ENCODE measurements at places on chromosomes 1 and 21.
A peak's percentile ranks its signal among the peaks of the same experiment; 100 is the strongest.

DNA sequence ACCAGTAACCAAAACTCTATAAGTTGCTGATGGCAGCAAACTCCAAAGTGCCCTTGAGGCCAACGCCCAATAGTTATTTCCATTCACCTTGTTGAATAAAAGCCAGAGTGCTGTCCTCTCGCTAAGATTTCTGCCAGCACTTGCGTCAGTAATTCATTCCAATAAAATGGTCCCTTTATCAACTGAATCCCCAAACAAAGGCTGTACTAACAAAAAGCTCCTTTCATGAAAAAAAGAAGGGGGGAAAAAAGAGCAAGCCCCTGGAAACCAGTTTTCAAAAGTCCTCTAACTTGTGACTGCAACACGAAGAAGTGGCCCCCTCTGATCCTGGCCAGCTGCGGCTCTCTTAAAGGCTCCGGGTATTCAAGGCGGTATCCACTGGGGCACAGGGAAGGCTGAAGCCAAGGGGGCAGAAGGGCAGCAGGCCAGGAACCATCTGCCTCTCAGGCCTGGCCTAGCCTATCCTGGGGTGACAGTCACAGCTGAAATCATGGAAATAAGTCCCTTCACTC is 55.8 kb upstream of the ZNF326 start:
- H3K4me1 ChIP-seq: peaks cover 4% of the 10 kb centered on the region
- no peak overlapping the region for H3K4me3 ChIP-seq
- H3K27ac ChIP-seq: no peak overlapping the region
- H3K36me3 ChIP-seq: peaks cover 3% of the 10 kb centered on the region
- no peak for DNase-seq

DNA sequence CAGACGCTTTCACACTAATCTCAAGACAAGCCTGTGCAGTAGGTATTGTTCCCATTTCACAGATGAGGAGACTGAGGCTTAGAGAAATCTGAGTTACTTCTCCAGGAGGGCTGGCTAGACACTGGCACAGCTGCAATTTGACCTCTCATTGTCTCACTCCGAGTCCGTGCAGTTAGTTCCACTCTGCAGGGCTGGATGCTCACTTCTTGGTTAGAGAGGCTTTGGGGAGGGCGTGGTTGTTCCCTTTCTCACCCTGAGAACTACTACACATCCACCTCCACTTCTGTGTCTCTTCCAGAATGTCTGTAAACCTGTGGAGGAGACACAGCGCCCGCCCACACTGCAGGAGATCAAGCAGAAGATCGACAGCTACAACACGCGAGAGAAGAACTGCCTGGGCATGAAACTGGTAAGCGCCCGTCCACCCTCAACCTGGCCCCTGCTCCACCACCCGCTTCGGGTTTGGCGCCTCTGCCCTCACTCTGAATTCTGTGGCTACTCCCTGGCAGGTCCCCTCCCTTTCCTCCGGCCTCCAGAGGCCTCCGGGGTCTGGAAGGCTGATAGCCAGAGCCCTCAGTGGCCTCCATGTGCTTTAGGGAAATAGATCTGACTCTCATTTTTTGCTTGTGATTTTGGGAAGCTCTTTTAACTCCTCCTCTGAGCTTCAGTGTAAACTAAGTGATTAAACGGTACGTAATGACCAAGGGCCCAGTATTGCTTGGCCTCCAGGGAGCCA is 29.1 kb downstream of the EIF2D start:
- H3K4me1 ChIP-seq: peaks cover 4% of the 10 kb centered on the region
- DNase-seq: no peak
- H3K36me3 ChIP-seq: peaks cover 41% of the 10 kb centered on the region
- H3K27ac ChIP-seq: no peak overlapping the region
- no peak overlapping the region for H3K4me3 ChIP-seq

DNA sequence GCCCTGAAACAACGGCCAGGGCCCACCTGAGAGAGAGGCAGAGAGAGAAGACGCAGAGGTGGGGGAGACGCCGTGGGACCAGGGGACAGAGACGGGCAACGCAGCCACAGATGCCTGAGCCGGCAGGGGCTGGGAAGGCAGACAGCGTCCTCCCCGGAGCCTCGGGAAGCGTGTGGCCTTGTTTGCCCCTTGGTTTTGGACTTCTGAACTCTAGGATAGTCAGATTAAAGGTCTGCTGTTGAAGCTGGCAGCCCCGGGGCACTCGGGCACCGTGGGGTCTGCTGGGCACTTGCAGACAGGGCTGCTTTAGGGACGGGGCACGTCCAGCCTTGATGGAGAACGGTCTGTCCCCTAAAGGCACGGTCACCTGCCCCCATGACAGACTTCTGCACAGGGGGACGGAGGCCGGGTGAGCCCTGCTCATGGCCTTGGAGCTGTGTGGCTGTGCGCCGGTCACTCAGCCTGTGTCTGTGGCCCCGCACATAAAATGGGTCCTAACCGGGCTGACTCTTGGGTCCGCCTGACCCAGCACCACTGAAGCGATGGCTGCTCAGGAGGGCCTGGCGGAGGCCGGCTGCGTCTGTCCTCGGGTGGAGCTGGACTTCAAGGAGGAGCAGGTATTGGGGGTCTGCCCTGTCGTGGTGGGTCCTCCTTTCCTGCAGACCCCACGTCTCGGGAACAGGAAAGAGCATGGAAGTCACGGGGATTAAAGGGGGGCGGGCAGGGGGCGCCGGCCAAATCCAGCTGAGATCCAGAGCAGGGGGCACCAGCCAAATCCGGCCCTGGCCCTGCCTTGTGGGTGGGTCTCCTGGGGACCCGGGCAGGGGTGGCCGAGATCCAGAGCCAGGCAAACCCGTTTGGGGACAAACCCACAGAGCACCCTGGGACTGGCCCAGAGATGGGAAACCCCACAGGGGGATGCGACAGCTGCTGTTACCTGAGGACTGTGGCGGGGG is 9.6 kb upstream of the RNF223 start:
- H3K27ac ChIP-seq: no peak overlapping the region
- peaks cover 10% of the 10 kb centered on the region for H3K27me3 ChIP-seq
- peaks cover 16% of the 10 kb centered on the region for H3K4me1 ChIP-seq
- no peak for DNase-seq
- no peaks in the 10 kb centered on the region for H3K36me3 ChIP-seq

GRCh38 chr1:70495370-70495769 is 84.3 kb downstream of the CTH start:
- H3K4me3 ChIP-seq: no peak overlapping the region
- no peaks in the 10 kb centered on the region for H3K4me1 ChIP-seq
- no peak for DNase-seq
- H3K36me3 ChIP-seq: no peaks in the 10 kb centered on the region
- no peaks in the 10 kb centered on the region for H3K27me3 ChIP-seq

- H3K36me3 ChIP-seq: peaks cover 12% of the 10 kb centered on the region
- no peak overlapping the region for H3K27ac ChIP-seq
- peak; percentile 61 for DNase-seq
- no peaks in the 10 kb centered on the region for H3K27me3 ChIP-seq
- no peak overlapping the region for H3K4me3 ChIP-seq
Observed at GRCh38 chr1:64691626-64692025, 53.2 kb upstream of the RAVER2 start.

DNA sequence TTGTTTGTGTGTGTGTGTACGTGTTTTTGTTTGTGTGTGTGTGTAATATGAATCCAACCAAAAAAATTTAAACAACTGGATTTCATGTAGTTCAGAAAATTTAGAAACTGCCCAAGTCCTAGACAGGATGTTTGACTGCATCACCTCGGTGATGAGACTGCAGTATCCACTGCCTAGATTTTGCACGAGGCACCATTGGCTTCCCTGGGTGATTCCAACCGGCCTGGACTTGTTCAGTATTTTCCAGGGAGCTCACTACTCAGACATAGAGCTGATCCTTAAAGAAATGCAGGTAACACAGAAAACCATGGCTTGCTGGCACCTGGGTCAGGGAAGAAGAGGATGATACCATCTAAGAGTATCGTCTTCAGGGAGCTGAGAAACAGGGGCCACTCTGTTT is 18.2 kb upstream of the KCNK2 start:
- no peak overlapping the region for H3K27ac ChIP-seq
- no peak for DNase-seq
- H3K27me3 ChIP-seq: no peaks in the 10 kb centered on the region
- no peaks in the 10 kb centered on the region for H3K36me3 ChIP-seq
- no peak overlapping the region for H3K4me3 ChIP-seq

- no peaks in the 10 kb centered on the region for H3K36me3 ChIP-seq
- no peak for DNase-seq
- H3K4me3 ChIP-seq: peak overlapping the region; percentile 9
- no peak overlapping the region for H3K27ac ChIP-seq
Observed at GRCh38 chr1:14522926-14523241, 75.6 kb upstream of the KAZN start.

GRCh38 chr1:175174309-175175102 is 18.1 kb downstream of the KIAA0040 start:
- H3K27me3 ChIP-seq: no peaks in the 10 kb centered on the region
- no peak overlapping the region for H3K27ac ChIP-seq
- H3K4me1 ChIP-seq: no peaks in the 10 kb centered on the region
- no peaks in the 10 kb centered on the region for H3K36me3 ChIP-seq

DNA sequence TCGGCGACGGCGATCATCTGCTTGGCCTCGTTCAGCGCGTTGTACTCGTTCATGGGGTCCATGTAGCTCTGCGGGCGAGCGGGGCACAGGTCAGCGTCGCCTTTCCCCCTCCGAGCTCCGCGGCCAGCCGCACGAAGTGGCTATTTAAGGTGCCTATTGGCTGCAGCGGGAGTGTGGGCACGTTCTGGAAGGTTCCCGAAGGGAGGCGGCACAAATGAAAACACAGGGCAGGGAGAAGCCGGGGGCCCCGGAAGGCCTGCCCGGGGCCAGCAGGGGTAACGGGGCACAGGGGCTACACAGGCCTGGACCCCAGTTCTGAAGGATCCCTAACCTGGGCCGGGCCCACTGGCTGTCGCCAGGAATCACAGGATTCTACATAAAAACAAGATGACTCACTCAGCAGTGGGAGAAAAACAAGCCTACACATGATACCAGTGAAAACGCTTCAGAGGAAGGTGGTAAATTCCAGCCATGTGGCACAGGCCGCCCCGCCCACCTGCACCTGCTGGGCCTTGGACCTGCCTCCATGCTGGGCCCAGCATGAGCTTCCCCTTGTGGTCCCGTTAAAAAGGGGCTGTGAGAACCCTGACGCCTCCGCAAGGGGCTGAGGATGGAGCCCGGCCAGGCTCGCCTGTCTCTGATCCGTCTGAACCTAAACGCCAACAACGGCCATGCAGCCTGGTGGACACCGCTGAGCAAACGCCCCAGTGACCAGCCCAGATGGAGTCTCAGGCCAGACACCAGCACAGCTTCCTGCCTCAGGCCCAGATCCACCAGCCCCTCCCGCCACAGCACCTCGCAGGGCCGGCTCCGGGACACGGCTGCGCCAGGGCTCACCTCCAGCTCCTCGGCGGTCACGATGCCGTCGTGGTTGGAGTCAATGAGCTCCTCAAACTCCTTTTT is 3.9 kb upstream of the TNFRSF4 start:
- peaks cover 59% of the 10 kb centered on the region for H3K4me1 ChIP-seq
- no peaks in the 10 kb centered on the region for H3K27me3 ChIP-seq
- H3K4me3 ChIP-seq: no peak overlapping the region
- H3K36me3 ChIP-seq: peaks cover 58% of the 10 kb centered on the region

DNA sequence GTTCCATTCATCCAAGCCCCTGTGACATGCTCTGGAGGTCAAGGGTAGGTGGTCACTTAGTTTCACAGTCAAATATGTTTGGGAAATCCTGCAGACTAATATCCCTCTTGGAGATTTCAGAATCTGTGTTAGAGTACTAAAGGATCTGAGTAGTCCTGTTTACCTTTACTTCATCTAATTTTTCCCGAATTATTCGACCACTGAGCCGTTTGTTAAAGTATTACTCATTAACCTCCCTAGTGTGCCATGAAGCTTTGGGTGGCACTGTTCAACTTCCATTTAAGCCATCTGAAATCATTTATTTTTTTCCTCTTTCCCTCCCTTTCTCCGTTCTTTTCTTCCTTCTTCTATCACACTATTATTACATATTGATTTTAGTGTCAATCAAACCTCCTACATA is 109.9 kb downstream of the NGF start:
- peaks cover 9% of the 10 kb centered on the region for H3K4me1 ChIP-seq
- no peaks in the 10 kb centered on the region for H3K27me3 ChIP-seq
- no peak for DNase-seq
- peak overlapping the region; percentile 79 for H3K27ac ChIP-seq
- H3K36me3 ChIP-seq: no peaks in the 10 kb centered on the region

DNA sequence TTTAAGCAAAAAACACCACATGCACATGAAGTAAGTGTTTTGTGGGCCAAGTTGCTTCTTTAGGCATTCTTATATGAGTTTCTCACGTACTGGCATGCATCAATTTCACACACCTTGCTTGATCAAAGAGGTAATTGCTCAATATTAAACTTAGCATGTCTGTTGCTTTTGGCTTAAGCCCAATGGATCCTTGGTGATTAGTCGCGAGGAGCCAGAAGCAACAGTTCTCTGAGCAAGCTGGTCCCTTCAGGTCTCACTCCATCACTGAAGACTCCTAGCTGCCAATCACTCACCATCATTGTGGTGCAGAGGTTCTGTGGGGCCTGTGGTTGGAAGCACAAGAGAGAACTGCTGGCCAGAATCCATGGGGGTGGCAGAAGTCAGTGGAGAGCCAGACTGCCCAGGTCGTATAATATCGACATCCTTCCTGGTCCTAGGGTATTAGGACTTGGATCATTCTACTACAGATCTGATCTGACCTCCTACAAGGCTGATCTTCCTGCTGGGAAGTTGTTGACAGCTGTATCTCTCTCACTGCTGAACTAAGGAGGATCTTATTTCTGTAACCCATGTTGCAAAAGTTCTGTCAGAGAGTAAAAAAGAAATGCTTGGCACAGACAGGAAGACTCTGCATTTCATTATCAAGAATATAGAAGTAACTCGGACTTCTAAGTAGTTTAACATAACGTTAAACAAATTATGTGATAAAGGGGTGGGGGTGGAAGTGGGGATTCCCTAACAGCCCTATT is 140.5 kb downstream of the NTPCR start:
- H3K4me3 ChIP-seq: no peak overlapping the region
- H3K4me1 ChIP-seq: peaks cover 4% of the 10 kb centered on the region
- no peaks in the 10 kb centered on the region for H3K27me3 ChIP-seq
- H3K27ac ChIP-seq: no peak overlapping the region
- DNase-seq: no peak
